ENCODE measurements at places on chromosomes 6 and 20.

DNA sequence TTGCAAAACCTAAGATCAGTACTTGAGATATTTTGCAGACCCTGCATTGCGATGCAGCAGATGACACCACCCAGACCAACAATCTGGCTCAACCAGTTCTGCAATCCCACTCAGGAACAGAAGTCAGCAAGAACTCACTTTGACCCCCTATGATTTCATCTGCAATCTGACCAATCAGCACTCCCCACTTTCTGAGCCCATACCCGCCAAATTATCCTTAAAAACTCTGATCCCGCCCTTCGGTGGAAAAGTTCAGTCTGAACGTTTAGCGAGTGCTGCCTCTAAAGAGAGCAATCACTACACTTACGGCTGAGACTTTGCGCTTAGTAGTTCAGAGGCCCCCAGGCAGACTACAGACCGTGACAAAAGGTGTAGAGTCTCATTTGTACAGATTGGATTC, 17.3 kb upstream of the KIAA1586 start:
- DNase-seq, result no peak

DNA sequence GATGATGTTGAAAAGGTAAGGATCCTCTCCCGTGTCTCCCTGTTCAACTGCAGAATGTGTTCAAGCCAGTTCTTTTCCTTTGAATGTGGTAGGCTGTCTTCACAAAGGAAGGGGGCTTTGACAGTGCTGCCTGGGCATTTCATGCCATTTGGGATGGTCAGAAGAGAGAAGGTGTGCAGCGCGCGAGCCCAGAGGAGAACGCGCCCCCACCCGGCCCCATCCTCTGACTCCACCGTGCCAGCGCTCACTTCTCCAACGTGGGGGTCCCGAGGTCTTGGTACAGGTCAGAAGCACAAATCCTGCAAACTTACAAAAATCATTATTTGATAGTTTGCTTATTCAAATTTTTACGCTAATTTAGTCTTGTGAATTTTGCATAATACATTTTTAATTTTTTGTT, 14.4 kb downstream of the ENTPD6 start:
- no peak for DNase-seq

DNA sequence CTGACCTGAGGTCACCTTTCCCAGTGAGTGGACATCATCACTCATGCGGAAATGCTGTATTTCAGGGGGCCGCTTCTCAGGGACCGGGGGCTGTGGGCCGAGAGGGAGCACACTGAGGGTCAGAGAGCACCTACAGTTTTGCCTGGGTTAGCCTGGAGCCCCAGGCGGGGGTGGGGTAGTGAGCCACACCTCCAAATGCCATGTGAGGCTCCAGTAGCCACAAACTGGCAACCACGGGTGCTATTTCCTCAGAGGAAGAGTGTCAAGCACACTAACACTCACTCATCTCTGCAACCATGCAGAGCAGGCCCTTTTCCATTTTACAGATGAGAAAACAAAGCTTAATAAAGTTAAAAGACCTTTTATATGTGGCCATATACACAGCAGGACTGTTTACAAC, 4.7 kb downstream of the EHMT2 start:
- DNase-seq, result no peak

DNA sequence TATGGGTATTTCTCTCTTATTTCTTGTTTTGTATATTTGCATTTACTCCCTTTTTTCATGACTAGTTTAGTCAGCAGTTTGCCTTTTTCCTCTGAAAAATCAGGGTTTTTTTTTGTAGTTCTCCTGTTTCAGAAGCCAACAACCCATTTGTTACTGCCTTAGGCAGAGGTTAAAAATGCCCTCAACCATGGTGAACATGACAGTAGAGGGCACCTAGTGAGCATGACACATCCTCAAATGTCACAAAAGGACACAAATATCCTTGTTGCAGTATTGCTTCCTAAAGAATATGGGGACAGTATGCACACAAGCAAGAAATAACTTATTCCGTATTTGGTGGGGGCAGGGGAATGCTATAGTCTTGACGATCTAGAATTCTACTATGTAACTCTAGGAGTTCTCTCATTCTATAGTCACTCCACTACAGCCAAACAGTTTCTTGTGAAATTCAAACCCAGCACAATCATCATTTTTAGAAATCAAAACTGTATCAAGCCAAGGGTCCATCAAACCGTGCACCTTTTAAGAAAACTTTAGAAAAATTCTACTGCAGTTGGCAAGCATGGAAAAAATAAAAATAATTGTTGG, 47.0 kb downstream of the GOPC start:
- DNase-seq, result no peak

- no peak for DNase-seq
Observed at GRCh38 chr6:84447651-84448050, 220.2 kb upstream of the CEP162 start.

GRCh38 chr20:4811661-4812181, 90.0 kb downstream of the PRND start:
- no peak for DNase-seq

- no peak for DNase-seq
Observed at GRCh38 chr6:44003345-44004061, 123.7 kb downstream of the MRPL14 start.

DNA sequence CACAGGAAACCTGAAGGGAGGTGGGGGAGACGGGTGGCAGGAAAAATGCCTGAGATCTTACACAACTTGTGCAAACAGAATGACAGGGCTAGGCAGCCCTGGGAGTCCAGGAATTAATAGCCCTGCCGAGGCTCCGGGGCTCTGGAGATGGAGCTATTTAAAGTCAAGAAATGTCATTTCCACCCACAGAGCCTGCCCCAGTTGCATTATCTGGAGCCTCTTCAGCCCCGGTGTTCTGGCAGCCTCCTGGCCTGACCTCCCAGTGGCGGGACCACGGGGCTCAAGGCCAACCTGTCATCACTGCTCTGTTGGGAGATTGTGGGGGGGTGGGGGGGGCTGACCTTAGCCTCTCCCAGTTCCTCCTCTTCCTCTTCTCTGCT, 28.5 kb upstream of the SCUBE3 start:
- no peak for DNase-seq

DNA sequence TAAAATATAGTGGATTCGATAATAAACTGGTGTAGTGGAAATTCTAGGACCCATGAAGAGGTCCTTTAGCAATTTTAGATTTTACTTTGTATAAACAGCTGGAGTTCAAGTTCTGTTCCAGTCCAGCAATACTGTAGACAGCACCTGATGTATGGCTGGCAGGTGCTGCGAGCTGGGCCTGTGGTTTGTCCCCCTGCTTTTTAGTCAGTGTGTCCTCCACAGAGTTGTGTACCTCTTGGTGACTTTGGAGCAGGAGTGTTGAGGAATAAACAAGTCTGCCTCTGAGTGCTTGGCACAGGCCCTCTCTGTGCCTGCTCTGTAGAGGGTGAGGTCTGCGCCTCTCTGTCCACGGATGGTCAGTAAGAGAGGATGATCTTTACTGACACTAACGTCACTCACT, 13.8 kb downstream of the STX16 start:
- no peak for DNase-seq

GRCh38 chr20:54092021-54092420, 21.6 kb upstream of the BCAS1 start:
- DNase-seq, result no peak

DNA sequence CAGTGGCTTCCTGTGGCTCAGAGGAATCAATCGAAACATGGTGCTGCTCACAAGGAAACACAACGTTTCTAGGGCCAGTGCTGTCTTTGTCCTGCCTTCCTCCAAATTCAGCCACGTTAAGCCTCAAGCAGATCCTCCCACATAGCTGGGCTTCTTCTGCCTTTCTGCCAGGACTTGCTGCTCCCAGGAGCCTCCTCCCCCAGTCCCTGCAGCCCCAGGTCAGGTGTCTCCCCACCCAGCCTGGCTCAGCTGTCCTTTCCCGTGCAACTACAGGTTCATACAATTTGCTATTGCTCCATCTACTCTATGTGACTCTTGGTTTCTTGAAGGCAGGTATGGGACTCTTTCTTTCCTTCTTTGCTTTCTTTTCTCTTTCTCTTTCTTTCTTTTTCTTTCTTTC, 215.3 kb upstream of the RNF24 start:
- no peak for DNase-seq

DNA sequence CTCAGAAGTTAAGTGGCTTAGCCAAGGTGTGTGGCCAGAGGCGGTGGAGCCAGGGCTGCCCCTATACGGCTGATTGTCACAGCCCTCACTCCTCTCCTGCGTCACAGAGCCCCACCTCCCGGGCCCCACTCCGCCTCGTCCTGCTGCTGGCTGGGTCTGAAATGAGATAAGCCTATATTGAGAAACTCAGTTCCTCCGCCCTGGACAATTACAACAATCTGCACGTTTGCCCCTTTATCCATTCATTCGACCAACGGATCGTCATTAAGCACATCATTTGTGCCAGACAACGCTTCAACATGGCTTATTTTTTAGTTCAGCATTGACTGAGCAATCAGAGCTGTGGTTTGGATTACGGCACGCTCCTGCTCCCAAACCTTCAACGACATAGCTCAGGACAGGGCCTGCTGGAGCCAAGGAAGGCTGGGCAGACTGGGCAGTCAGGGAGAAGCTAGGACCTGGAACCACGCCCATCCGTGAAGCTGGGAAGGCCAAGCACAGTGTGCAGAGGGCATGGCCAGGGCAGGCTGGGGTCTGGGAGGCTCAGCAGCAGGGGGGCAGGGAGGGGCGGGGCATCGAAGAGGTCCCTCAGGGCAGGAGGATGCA, 16.6 kb upstream of the EZR start:
- DNase-seq, result no peak

GRCh38 chr6:360349-360748, 31.2 kb upstream of the IRF4 start:
- no peak for DNase-seq

Data from stimulated activated CD4-positive, alpha-beta T cell treated with anti-CD3 and anti-CD28 coated beads, Interleukin-15, amount 100 ng/mL, for 1 hour (primary cell).